DMS79 treated with DMSO at 0.1 percent for 48 hours (cell line): ENCODE measurements at places on chromosomes 12 and 14.

DNA sequence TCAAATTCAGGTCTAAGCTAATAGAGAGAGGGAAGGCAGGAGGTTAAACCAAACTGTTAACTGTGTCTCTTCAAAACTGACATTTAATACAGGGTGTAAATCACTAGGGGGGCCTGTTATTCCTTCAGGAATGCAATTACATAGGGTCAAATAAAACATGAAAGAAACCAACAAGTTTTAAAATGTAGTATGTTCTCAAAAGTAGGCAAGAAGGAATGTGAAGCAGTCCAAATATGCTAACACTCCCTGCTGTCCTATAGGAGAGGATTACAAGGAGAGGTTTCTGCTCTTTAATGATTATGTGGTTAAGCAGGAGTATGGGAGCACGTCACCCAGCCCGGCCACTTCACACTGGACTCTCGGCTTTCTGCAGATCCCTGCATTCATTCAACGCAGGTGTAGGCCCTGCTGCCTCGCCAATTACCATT, 42.5 kb upstream of the BMP4 start:
- no peak for DNase-seq

- DNase-seq, result no peak
Measured at GRCh38 chr12:126899926-126900792, 1366.8 kb upstream of the TMEM132C start.

DNA sequence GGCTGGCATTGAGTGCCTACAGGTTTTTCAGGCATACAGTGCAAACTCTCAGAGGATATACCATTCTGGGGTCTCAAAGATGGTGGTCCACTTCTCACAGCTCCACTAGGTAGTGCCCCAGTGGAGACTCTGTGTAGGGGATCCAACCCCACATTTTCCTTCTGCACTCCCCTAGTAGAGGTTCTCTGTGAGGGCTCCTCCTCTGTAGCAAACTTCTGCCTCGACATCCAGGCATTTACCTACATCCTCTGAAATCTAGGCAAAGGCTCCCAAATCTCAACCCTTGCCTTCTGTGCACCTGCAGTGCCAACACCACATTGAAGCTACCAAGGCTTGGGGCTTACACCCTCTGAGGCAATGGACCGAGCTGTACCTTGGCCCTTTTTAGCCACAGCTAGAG, 179.2 kb downstream of the CCDC91 start:
- DNase-seq, result no peak

DNA sequence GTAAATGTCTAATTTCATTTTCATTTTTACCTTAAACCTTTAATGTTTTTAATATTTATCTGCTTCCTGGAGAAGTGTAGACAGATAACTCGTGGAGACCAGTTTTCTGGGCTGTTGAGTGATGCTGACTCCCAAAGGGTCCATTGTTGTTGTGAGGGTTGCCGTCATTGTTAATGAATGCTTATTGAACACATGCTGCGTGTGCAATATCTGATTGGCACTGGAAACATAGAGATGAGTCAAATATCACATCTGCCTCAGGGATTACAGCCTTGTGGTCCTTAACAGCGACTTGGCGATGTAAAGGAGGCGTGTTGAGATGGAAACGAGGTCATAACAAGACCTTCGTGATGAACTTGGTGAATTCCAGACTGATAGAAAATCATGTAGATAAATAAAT, 85.9 kb downstream of the FBXW8 start:
- no peak for DNase-seq

DNA sequence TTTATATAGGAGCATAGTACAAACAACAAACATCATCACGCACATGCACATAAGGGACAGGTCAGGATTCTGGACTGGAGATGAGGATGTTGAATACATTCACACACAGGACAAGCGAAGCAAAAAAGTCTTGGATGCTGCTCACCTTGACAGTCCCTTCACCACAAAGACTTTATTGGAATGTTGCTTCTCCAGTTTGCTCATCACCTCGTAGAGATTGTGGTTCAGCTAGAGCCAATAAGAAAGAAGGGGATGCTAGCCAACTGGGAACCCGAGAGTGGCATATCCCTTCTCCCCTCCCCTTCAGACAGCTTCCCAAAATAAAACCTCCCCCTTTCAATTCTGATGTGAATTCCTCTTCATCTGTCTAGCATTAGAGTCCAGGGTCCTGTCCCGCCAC, 25.4 kb upstream of the SMAGP start:
- no peak for DNase-seq

DNA sequence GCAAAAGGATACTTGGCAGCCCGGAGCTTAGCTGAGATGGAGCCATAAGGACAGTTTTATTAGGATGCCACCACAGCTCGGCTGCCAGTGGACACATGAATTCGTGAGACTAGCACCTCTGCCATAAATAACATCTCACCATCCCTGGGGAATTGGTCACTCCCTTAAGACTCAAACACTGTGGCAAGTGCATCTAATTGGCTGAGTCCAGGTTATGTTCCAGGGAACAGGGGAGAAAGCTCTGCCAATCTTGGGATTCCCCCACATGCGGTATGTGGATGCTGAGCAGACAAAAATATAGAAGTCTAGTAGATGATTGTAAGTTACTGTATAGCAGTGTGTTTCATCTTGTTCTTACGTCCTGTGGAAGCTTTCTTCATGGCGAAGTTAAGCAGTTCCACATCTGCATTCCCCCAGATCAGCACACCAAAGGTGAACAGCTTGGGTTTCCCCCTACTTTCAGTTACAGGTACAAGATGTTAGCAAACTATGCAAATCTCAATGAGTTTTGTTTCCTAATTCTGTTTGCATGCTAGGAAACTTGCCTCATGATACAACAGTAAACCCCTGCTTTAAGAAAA, 131.1 kb downstream of the ETV6 start:
- no peak for DNase-seq

- no peak for DNase-seq
Measured at GRCh38 chr14:102230481-102231210, 74.3 kb downstream of the MOK start.

DNA sequence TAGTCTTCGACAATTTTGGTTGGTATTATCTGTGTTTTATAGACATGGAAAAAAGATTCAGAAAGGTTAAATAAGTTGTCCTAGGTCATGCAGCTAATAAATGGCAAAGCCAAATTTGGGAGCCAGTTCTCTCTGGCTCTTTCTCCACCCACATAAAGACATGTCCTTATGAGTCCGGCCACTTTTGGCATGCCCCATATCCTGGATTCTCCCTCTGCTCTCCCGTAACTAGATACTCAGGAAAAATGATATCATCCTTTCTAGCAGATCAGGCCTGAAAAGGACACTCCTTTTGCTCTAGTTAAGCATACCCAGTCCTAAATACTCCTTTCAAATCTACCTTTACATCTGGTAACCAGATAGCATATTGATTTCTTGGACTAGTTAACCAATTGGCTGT, 64.4 kb downstream of the TTLL5 start:
- DNase-seq, result no peak

DNA sequence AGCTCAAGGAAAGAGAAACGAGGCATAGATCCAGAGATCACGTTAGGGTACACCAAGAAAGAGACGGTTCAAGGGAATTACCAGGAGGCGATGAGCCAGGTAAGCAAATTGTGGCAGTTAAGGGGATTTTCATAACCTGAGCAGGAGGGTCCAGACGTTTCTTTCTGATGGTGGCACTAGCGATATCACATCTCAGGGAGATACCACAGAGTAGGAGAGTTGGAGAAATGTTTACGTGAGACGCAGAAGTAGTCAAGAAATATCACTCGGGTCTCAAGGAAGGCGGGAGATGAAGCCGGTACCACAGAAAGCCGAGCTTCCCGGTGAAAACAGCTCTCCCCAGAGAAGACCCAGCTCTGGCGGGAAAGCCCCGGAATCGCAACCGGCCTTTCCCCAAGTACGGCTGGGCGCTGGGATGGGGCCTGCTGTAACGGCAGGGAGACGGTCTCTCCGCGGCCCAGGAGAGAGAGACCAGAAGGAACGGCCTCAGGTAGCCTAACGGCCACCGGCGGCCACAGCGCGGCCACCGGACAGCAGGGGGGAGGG, 485 bp downstream of the SENP1 start:
- peak; percentile 40 for DNase-seq

GRCh38 chr12:26692407-26692806, 140.6 kb downstream of the ITPR2 start:
- DNase-seq, result no peak

DNA sequence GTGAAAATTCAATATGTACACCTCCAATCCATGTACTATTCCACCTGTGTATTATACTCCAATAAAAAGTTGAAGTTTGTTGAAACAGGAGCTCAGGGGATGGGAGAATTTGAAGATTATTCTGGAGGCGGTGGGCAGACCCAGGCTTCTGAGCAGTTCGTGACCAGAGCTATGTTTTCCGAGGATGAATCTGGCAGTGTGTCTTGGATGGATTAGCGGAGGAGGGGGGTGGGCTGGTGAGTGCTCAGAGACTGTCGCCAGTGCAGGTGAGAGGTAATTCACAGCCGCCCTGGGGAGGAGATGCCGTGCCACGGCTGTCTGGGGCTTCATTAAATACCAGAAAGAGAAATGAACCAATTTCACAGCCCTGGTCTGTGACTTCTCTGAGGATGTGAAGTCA, 283.0 kb upstream of the RTL1 start:
- DNase-seq, result no peak

- DNase-seq, result no peak
Measured at GRCh38 chr12:98840325-98840724, 195.2 kb downstream of the APAF1 start.

DNA sequence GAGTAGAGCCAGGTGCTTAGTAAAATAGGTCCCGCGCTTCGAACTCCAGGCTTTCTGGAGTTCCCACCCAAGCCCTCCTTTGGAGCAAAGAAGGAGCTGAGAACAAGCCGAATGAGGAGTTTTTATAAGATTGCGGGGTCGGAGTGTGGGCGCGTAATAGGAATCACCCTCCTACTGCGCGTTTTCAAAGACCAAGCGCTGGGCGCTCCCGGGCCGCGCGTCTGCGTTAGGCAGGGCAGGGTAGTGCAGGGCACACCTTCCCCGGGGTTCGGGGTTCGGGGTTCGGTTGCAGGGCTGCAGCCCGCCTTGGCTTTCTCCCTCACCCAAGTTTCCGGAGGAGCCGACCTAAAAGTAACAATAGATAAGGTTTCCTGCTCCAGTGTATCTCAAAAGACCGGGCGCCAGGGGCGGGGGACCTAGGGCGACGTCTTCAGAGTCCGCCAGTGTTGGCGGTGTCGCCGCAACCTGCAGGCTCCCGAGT, 3.6 kb downstream of the SSTR1 start:
- no peak for DNase-seq

DNA sequence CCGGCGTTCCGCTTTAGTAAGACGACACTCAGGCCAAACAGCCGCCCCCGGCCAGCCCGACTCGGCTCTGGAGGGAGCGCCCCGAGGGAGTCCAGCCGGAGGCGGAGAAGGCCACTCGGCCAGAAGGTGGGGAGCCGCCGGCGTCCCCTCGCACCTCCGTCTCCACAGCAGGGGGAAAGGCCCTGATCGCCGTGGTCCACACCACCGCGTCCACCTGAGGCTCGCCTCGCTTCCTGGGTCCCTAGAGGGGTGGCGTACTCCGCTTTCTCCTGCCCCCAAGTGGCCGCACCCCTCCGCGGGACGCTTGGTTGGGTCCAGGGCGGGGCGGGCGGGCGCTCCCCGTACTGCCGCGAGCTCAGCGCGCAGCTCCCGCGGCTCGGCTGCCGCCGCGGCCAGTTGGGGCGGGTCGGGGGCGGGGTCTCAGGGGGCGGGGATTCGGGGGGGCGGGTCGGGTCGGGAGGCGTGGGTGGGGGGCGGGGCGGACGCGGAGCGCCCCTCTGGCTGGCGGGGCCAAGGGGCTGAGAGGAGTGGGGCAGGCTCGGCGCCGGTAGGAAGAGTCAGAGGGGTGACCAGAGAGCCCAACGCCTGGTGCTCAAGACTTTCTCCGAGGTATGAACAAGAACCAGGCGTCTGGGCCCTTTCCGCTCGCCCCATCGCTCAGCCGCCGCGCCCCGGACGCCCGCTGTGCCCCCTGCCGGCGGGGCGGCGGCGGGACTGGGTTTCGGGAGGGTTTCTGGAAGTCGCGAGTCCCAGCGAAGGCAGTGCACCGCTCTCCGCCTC, at the start of gene FRMD6:
Gene FRMD6, plus strand, starts transcription at position 523 of the 780 bp plus-strand sequence. CDS start 37,927 bp downstream, outside the sequence.
- peak; percentile 89 for DNase-seq

GRCh38 chr12:102971227-102971626, 13.8 kb downstream of the ASCL1 start:
- DNase-seq, result no peak

- DNase-seq, result no peak
Measured at GRCh38 chr12:593396-594270, 69.6 kb downstream of the NINJ2 start.

- DNase-seq, result no peak
Measured at GRCh38 chr12:13307143-13307816, 110.8 kb downstream of the EMP1 start.

- DNase-seq, result peak; percentile 49
Measured at GRCh38 chr12:120534703-120535655, 823 bp downstream of the RNF10 start.

DNA sequence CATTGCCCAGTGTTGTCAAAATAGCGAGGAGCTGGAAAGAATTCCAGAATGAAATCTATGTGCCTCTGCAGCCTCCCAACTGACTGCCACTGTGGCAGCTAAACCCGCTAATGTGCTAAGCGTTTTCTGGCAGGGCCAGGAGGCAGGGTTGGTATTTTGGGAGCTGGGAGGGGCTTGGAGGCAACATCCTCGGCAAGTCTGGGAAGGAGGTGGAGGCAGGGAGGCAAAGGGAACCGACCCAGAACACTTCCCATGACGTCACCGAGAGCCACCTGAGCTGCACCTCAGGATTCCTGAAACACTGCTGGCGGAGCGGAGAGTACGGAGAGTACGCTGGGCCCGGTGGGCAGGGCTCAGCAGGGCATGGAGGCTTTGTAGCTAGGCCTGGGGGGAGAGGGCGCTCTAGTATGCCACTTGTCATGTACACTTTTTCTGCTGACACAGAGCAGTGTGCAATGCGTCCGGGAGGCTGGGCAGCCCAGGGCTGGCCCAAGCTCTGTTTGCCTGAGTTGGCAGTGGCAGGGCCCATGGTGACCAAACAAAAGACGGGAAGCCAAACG, 81.5 kb downstream of the DPF3 start:
- DNase-seq, result no peak

- no peak for DNase-seq
Measured at GRCh38 chr14:99322731-99323599, 51.0 kb upstream of the BCL11B start.

DNA sequence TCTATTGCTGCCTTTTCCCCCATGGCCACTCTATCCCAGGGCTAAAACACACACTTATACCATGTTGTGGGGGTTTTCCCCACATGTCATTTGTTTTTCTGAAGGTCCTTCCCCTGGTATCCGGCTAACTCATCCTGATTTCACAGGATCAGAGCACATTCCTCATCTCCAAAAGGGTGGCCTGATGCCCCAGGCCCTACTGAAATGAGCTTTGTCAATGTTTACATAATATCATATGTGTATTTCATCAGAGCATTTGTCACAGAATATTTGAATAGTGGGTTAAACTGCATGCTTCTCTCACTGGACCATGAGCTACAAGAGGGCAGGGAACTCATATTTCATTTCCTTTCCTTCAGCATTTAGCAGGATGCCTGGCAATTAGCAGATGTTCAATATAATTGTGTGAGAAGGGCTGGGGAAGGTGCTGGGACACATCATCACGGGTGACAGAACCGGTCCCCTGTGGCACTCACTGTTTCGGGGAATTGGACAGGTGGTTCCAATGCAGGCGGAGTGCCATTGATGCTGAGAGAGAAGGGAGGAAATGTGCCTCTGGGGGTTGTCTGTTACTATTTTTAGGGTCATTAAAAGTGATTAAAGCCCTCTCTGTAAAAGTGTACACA, 26.8 kb downstream of the EMP1 start:
- peak; percentile 91 for DNase-seq
